ENCODE measurements at places on chromosomes 7 and 10. TPM values are rescaled to one million over a fixed set of nuclear protein-coding genes. Genes with fewer than 3 reads are reported as not detected.

DNA sequence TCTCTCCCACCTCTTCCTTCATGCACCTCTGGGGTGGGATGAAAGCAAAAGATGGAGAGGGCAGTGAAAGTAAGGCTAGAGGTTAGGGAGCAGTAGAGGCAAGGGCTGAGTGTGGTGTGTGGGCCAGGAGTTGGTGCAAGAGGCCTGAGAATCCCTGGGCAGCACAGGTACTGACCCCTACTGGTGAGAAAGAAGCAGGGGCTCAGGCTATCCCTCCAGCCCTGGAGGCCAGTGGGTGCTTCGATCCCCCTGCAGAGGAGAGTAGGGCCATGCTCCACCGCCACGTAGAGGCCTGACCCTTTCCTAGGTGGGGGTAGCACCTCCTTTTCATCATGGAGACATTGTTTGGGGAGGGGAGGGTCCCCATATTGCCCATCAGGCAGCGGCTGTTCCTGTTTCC, 9.8 kb downstream of the CDHR1 start:
- DNase-seq = peak; percentile 6

Gene TAS2R16
- total RNA-seq = not detected

DNA sequence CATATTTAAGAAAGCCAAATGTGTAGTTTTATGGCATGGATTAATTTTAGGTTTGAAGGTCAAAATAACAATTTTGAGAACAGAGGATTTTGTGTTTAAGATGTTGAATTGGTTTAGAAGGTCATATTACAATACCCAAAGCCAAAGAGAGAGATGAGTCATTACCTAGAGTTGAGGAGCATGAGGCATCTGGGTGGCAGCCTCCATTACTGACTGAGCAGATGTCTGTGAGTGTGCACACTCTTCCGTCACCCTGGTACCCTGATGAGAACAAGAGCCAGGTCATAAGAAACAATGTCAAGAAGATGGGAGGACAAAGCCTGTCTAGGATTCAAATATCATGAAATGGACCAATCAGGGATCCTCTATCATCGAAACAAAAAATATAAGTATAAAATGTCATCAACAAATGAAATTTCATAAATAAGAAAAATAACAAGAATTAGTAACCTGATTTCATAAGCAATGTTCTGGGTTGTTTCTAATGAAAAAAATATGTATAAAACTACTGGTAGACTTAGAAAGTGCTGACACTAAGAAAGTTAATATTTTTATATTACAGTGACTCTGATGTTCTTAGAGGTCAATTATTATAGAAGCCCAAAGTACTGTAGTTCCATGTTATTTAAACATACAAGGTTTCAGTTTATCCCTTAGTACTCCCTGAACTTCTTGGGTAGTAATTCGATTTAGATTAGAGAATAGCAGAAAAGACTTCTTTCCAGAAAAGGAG, 20.0 kb downstream of the CUBN start:
- DNase-seq = peak; percentile 30

- no peak for DNase-seq
Observed at GRCh38 chr10:33103863-33104379, 145.9 kb upstream of the ITGB1 start.

DNA sequence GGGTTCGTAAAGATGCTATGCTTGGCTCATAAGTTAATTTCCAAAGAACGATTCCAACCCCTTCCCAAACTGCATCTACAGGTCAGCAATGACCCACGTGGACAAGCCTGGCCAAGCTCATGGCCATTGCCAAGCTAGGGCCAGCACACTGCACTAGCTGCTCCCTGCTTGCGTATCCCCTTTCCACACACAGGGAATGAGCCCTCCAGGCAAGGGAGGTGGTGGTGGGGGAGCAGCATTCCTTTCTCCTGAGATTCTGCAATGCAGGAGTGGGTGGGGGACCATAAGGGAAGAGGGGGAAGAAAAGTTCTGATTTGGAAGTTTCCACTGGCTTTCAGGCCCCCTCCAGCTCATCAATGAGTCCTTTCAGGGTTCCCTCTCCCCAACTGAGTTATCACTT, 56.0 kb downstream of the SH3PXD2A start:
- no peak for DNase-seq

Gene JCAD
- total RNA-seq = 50.6 TPM

Gene GARIN1A
- under 0.01 TPM for total RNA-seq

Data from dermis microvascular lymphatic vessel endothelial cell (primary cell).